Activated CD8-positive, alpha-beta memory T cell treated with anti-CD3 and anti-CD28 coated beads for 1 hour (primary cell): ENCODE measurements at places on chromosomes 2 and 18.

DNA sequence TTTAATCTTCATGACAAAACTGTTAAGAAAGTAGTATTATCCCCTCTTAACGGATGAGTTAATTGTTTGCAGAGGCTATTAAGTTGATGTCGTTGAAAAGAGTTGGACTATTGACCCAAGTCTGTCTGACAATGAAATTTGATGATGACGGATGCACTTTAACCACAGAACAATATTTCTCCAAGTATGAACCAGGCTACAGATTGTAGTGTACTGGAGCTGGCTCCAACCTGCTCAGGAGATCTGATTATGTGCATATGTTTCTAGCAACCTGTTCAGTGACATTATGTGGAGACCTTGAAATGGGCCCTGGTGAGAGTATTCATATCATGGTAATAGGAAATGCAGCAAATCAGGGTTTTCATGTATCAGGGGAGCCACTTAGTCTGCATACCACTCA, 174.1 kb downstream of the CDH7 start:
- DNase-seq: no peak

GRCh38 chr2:60676706-60677330, 79.2 kb upstream of the PAPOLG start:
- DNase-seq: no peak

GRCh38 chr2:1251520-1251919, 161.7 kb upstream of the TPO start:
- no peak for DNase-seq

GRCh38 chr18:75698861-75699260, 271.4 kb upstream of the SMIM21 start:
- no peak for DNase-seq

DNA sequence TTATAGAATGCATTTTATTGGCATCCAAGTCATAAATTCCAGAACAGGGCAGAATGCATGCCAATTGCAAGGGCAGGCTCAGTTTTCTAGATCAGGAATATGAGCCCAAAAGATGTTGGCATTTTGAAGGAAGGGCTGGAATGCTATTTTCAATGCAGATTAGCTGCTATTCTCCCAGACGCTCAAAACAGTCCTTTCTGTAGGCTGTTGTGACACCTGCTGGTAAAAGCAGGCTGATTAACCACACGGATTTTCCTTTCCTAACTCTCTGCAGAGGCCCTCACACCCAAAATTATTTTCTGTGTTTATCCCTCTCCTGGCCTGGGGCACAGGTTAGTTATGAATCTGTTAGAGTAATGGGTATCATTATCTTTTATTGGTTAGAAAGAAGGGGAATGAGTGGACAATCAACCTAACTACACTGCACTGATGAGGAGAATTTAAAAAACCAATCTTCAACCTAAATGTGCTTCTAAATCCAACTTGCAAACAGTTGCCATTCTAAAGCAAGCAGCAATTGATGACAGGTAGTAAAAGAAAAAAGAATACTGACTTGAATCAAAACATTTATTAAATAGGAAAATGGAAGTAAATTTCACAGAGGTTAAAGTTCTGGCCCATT, 94.0 kb downstream of the PLA2R1 start:
- DNase-seq: no peak

DNA sequence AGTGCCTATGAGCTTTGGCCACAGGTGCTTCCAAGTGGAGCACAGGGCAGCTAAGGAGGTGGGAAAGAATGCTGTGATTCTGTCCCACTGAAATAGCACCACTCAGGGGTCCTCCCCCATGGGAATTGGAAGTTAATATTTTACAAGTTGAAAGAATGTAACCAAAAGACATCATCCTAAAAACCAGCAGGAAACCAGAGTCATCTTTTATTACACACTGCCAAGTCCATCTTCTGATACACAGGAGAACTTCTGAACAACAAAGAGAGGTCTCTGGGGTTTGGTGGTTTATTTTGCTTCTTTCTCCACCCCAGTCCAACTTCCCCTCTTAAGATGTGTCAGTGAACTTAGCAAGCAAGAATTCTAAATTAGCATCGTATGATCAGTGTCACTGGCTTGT, 47.7 kb downstream of the COLEC12 start:
- DNase-seq: no peak

GRCh38 chr2:12034382-12034781, 287.9 kb downstream of the LPIN1 start:
- DNase-seq: no peak

DNA sequence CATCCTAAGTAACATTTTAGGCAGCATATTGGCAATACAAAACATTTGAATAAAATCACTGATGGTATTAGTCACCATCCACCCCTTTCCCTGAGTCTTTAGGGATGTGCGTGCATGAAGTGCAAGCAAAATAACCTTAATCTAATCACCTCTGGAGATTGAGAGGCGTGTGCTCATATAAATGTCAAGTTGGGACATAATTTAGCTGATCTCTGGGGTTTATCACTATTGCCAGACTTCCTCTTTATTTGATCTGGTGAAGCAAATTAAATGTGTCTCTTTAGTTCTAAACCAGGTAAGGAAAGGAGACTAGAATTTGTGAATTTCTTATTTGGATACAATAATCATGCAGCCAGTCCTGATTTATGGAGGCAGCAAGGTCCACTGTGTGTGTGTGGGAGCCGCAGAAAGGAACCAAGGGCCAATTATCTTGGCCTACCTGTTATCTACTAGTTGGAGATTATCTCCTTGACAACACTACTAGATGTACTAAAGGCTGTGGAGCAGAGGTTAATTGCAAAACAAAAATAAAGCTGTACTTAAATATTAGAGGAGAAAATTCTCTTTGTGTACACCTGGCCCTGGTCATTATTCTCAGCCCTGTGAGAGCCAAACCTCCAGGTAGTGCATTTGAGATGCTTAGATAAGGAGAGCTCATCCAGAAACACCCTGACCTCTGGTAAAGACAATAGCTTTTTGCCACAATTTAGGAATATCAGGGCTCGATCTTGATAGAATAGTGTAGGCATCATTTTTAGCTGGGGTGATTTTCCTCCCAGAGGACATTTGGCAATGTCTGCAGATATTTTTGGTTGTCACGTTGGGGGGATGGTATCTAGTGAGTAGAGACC, 78.2 kb downstream of the HRH4 start:
- no peak for DNase-seq

DNA sequence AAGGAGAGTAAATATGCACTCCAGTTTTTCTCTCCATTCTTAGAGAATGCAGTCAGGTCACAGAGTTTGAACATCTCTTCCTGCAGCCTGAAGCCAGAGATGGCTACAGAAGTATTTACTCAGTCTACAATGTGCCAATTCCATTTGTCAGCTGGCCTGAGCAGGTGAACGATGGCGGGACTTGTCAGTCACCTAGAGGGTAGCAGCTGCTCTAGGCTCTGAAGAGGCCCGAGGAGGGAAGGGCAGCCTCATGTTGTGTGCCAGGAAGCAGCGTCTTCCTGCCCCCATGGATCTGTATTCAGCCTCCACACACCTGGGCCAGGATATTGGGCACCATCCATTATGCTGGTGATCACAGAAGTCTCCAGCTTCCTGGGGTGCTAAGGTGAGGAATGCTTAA, 316.7 kb upstream of the CHAC2 start:
- DNase-seq: no peak

DNA sequence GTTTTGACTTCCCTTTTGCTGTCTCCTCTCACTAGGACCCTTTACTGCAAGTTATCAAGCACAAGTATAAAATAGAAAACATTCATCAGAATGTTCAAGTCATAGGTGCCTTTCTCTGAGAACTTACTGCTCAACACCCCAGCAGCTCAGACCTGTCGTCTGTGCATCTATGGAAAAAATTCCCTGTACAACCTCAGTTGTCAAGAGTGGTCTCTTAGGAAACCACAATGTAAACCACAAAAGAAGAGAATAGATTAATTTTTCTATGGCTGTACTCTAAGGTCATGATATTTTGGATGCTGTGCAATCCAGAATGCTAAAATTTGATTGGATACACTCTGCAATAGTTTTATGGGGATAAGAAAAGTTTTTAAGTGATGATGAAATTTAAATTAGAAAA, 84.1 kb downstream of the RBMS1 start:
- DNase-seq: no peak

DNA sequence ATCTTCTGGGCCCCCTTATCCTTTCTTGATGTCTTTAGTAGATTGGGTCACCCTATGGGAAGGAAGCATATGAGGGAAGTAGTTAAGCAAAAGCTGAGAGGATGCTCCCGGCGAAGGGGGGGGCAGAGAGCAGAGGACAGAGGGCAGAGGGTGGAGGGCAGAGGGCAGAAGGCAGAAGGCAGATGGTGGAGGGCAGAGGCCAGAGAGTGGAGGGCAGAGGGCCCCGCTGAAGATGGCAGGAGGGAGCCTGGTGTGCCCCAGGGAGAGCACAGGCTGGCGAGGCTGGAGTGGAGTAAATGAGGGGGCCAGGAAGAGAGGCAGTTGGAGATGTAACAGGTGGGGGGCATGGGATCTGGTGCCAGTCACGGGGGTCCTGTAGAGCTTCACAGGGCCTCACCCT, 7.0 kb downstream of the MLPH start:
- DNase-seq: no peak

DNA sequence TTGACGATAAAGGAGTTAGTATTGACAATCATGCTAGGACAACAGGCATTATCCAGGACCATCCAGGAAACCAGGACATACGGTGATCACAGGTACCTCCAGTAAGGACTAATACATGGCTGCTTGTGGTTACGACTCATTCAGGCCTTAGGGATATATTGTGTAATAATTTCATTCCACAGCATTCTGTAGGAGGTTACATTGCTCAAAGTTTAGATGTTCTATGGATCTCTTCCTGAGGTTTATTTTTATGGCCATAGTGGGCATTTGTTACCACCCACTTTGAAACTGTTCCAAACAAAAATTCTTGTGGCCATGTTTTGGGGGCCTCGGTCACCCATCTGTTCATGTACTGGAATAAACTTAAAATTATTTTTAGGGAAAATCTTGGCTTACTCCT, 431.6 kb downstream of the METTL4 start:
- no peak for DNase-seq

DNA sequence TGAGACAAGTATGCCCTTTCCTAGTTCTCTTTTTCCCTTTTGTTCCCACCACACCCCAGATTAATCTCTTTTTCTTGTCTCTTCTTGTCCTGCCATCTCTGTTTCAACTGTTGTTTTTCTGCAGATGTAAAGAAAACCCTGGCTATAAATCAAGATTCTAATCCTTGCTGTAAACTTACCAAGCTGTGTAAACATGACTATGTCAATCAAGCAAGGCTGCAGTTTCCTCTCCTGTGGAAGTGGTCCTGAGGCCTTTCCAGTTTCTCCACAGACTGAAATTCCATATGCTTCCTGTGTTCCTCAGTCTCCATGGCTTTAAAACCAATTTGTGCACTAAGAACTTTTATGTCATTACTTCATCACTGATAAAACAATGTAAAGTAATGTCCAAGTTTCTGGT, 288.8 kb upstream of the PIK3C3 start:
- DNase-seq: no peak

DNA sequence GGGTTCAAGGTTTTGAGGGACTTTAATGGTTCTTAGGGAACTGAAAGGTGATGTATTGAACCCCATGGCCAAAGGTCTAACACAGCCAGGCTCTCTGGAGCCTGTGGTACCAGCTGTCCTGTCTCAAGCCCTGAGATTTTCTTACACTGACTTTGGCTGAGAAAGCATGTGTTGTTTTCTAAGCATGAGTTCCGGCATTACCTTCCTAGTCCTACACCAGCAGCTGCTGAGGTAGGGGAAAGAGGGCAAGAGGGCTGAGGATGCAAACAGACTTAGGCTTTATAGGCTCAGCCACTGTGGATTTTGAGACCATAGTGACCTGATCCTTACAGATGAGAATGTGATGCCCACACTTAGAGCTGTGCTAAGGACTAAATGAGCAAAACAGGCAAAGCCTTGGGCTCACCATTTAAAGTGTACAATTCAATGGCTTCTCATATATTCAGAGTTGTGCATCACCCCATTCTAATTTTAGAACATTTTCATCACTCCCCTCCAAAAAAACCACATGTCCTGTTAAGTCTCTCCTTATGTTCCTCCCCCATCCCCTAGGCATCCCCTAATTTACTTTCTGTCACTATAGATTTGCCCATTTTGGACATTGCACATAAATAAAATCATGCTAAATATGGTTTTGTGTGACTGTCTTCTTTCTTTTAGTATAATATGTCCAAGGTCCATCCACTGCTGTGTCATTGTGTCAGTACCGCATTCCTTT, 99.7 kb upstream of the OTOS start:
- DNase-seq: no peak
